ENCODE measurements at places on chromosomes 2 and 18.

GRCh38 chr2:210671065-210671464, 114.7 kb downstream of the CPS1 start:
- no peak for DNase-seq

GRCh38 chr2:68189991-68190784, 32.5 kb downstream of the PNO1 start:
- no peak for DNase-seq

DNA sequence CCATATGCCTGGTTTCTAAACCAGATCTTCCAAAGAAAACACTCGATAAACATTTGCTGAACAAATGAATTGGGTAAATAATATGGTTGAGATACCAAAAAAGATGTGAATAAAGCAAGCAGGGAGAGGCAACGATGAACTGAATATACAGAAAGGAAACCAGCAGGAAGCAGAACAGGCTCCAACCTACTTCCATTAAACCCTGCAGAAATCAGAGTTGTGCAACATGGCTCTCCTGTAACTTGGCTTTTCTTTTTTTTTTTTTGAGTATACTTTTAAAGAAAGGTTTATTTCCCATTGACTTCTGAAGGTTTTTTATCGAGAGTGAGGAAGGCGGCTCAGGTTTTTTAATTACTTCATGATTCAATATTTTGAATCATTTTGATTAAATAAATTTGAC, 23.5 kb downstream of the ITSN2 start:
- no peak for DNase-seq

- no peak for DNase-seq
Measured at GRCh38 chr18:22098563-22098989, 70.8 kb upstream of the GATA6 start.

- no peak for DNase-seq
Measured at GRCh38 chr18:23274638-23275482, 139.6 kb downstream of the CABLES1 start.

GRCh38 chr2:19369341-19369955, 11.0 kb upstream of the OSR1 start:
- no peak for DNase-seq

DNA sequence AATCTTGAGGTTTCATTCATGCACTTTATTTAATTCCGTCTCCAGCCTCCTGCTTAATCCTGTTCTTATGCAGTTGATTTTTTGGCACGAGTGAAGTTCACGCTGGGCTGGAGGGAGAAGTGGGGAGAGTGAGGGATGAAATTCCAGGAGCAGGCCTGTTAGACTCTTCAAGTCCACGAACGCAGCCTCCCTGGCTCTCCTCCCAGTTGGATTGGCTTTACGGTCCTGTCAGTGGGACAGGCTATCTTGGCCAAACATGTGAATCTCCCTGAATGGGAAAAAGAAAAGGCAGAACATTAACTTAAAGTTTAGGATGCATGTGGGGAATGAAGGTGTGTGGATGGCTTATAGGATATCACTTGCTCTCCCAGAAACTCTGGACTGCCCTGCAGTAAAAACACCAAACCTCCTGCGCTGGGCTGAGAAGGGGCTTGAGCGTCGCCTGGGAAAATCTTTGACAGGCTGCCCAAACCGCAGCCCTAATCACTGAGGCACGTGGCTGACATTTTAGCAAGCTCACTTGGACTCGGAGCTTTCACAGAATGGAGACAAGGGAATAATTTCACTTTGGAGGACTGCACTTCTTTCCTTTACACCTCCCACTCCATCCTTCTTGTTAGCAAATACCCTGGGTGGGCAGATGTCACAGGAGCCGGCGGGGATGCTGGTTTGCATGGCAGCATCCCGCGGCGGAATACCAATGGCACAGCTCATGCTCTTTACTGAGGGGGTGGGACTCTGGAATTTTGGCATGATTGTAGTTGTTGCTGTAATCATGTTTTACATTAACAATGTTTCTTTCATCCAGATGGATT, 93.9 kb downstream of the ACKR3 start:
- DNase-seq, result no peak

GRCh38 chr18:41012194-41012593, 942.8 kb upstream of the PIK3C3 start:
- no peak for DNase-seq

DNA sequence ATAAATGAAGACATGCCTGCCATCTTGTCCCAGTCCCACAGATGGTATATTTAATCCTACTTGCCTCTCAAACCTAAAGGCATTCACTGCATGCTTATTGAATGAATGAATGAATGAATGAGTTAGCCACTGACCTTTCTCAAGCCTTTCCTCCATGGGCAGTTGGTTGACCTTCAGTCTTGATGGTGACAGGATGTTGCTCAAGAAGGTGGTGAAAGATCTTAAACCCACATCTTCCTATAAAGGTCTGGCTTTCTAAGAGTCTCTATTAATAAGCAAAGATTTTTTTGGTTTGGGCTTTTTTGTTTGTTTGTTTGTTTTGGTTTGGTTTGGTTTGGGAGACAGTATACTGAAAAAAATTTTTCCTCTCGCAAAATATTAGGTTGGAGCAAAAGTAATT, 41.7 kb downstream of the KIAA2012 start:
- no peak for DNase-seq

DNA sequence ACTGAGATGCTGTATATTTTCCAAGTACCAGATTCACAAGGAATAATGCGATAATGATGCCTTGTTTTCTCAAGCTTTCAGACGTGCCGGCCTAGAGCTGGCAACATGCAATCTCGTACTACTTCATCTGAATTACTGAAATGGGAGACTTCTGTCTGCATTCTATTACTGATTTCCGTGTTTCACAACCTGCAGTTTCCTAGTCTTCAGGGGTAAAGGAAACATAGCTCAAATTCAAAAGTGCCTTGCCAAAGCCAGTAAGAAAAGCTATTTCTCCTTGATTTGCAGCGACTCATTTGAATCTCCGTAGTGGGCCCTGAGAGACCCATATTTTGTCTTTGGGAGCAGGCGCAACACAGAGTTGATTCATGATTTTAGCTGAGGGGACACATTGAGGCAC, 289.0 kb downstream of the CNTNAP5 start:
- DNase-seq, result no peak

GRCh38 chr2:133849341-133849740, 281.1 kb upstream of the NCKAP5 start:
- no peak for DNase-seq

DNA sequence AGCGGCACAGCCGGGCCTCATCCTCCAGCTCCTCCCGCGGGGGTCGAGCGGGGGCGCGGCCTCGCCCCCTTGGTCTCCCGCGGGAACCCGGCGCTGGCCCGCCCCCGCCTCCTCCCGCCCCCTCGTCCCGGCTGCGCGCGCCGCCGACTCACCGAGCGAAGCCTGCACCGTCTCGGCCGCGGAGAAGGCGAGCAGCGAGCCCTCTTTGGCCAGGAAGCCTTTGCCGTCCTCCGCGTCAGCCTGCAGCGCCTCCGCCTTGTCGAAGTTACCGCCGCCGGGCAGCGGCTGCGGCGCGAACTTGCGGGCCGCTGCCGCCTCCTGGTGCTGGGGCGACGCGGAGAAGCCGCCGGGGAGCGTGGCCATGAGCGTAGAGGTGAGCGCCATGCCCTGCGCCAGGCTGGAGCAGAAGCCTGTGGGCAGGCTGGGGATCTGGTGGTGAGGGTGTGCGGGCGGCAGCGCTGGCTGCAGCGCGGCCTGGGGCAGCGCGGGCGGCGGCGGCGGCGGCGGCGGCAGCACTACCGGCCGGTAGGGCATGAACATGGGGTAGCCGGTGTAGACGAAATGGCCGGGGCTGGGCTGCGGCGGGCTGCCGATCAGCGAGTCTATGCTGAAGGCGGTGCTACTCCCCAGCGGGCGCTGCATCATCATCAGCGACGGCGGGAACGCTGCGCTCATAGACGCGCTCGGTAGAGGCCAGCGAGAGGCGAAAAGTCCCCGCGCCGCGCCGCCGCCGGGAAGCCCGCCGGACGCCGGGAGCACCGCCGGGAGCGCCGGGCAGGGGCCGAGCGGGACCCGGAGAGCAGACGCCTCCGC, 683 bp downstream of the GBX2 start:
- peak; percentile 49 for DNase-seq

GRCh38 chr2:151638191-151638933, 95.9 kb downstream of the NEB start:
- DNase-seq, result peak; percentile 22

DNA sequence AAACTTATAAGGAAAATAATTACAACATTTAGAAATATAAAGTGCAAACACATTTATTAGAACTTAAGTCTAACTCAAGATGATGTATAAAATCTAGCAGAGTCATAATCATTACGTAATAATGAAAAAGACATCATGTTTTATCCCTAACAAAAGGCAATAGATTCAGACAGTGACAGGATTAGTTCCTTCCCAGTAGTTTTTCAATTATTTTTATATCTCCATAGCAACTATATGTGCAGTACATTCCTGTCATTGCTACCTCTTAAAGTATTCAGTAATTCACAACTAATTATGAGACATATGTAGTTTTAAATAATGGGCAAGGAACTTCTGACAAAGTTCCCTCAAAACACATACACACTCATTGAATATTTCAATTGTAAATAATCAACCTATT, 687.9 kb downstream of the CCDC85A start:
- no peak for DNase-seq

- DNase-seq, result peak; percentile 13
Measured at GRCh38 chr2:170214309-170214948, 36.5 kb downstream of the MYO3B start.

DNA sequence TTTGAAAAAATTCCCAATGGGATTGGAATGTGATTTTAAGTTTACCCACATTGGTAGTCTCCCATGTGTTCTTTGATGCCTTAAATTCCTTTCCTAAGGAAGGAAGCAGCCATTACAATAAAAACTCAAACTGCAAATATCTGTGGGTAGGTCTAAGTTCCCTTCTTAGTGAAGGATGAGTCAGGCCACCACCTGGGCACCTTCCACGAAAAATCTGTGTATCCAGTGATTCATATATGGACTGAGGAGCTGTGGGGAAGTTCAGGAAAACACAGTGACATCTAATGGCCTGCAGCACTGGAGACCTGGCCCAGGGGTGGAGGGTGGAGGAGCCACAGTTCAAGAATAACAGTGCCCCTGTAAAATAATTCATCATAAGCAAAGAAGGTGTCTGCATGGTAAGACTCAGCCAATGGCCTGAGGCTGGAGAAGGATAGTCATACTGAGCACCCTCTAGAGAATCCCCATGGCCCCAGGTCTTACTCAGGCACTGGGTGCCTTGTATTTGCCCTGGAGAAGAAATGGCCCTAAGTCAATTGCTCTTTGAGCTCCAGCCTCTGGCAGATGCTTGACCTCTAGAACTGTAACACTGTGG, 248.6 kb downstream of the SP3 start:
- DNase-seq, result no peak

- no peak for DNase-seq
Measured at GRCh38 chr2:54850171-54851122, 127.0 kb downstream of the EML6 start.

DNA sequence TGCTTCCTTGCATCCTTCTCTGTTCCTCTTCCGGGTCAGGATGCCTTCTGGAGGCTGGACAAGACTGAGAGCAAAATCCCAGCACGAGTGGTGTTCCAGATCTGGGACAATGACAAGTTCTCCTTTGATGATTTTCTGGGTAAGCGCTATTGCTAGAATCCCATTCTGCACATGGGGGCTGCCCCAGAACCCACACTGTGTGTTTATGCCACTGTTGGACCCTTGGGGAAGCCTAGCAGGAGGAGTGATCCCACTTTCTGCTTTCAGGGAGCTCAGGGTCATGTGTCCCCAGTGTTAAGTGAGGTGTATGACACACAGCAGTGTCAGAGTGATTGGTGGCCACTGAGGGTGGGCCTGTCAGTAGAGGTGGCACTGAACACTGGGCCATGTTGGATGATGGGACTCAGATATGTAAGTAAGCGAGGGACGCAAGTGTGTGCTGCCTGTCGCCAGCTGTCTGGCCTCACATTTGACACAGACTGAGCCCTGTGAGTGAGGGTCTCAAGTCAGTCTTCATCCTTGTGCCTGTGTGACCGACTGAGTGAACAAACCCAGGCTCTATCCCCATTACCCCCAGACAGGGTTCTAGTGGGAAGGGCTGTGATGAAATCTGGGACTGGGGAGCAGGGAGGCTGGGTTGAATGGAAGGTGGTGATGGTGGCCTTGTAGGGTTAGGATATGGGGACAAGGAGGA, 220.9 kb downstream of the DYSF start:
- no peak for DNase-seq

- DNase-seq, result no peak
Measured at GRCh38 chr18:52277785-52278184, 62.2 kb upstream of the DCC start.

DNA sequence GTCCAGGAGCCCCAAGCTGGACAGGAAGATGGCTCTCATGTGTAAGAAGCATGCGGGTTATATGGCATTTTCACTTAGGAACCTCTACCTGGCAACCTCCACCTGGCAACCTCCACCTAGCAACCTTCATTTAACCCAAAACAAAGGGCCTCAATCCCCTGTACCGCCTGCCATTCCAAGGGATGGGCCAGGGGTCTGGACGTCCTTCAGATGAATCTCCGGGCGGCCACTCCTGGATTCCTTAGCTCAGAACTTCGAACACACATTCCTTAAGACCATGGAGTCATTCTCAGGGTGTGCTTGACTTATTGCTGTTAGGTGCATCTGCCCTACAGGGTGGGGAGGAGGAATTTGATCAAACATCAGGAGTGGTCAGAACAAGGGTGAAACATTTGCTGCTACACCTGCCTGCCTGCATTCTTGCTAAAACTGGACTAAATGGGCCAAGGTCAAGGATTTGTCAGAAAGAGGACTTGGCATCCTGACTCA, 277.6 kb downstream of the PHLPP1 start:
- no peak for DNase-seq

DNA sequence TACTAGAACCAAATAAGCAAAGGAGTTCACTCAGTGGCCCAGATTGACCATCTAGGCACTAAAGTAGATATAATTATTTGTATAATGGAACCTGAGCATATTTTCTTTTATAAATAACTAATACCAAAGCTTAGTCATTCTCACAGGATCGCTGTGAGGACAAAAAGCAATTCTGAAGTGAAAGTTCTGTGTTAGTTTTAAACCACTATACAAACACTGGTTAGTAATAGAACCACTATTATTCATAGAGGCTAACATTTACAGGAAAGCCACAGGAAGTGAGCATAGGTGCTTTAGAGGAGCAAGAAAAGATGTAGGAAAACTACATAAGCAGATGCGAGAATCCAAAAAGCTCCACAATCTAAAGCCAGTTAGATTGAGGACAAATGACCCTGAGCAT, 364.7 kb downstream of the XIRP2 start:
- no peak for DNase-seq
